Purkinje cell (primary cell): ENCODE measurements at places on chromosomes 6 and 20. TPM values are rescaled to one million over a fixed set of nuclear protein-coding genes. Genes with fewer than 3 reads are reported as not detected.

ATP9A gene
- 7.5 and 15.6 TPM in 2 replicates for polyA plus RNA-seq

BPIFB4 gene
- not detected in 2 replicates for polyA plus RNA-seq

BICRAL gene
- polyA plus RNA-seq = 6.3 and 7.1 TPM in 2 replicates

STMND1 gene
- polyA plus RNA-seq = 0.79 TPM in 1 of 2 replicates, not detected in the other

TREM1 gene
- not detected in 2 replicates for polyA plus RNA-seq

DDR1 gene
- polyA plus RNA-seq = 1.7 and 2.1 TPM in 2 replicates

PHACTR3 gene
- 15.5 and 23.0 TPM in 2 replicates for polyA plus RNA-seq

NFKBIL1 gene
- 0.62 and 0.75 TPM in 2 replicates for polyA plus RNA-seq

IL20RA gene
- polyA plus RNA-seq = 91.5 and 153 TPM in 2 replicates

FKBP1C gene
- polyA plus RNA-seq = 0.38 TPM in 1 of 2 replicates, not detected in the other

SYNDIG1 gene
- polyA plus RNA-seq = 73.6 and 92.0 TPM in 2 replicates

HLA-G gene
- polyA plus RNA-seq = not detected in 2 replicates

NHLRC1 gene
- 2.6 and 2.7 TPM in 2 replicates for polyA plus RNA-seq

FRK gene
- 0.15 and 0.21 TPM in 2 replicates for polyA plus RNA-seq
